ENCODE measurements at places on chromosomes 4 and X. TPM values are rescaled to one million over a fixed set of nuclear protein-coding genes. Genes with fewer than 3 reads are reported as not detected.

DNA sequence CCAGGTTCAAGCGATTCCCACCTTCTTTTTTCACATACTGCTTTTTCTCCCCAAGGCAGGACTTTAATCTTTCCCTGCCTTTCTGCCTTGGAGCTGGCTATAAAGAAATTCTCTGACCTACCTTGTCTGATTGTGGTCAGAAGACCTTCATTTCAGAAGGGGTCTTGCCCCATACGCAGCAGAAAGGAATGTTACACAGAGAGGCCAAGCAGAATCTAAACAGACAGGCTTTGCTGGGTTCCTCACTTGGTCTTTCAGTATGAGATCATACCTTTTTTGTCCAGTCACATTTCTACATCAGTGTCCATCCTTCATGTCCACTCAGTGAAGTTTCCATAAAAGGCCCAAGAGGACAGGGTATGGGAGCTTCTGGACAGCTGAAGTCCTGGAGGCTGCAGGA lies 108.3 kb upstream of the RBPJ start:
- DNase-seq: no peak

DNA sequence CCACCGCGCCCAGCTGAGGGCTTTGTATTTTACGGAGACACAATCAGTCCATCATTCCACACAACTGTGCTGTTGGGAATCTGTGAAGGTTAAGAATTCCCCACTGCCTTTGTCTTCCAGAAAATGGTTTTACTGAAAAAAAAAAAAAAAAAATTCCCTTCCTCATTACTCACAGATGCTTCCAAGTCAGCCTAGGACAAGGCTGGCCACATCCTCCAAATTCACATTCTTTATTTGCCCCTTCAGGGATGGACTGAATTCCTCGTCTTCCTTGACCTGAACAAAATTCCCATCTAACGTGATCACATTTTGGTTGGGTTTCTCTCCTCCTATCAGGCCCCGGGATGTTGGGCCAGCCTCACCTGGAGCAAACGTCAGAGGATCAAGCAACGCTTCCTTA lies 130.3 kb downstream of the DHRSX start:
- DNase-seq: no peak

DNA sequence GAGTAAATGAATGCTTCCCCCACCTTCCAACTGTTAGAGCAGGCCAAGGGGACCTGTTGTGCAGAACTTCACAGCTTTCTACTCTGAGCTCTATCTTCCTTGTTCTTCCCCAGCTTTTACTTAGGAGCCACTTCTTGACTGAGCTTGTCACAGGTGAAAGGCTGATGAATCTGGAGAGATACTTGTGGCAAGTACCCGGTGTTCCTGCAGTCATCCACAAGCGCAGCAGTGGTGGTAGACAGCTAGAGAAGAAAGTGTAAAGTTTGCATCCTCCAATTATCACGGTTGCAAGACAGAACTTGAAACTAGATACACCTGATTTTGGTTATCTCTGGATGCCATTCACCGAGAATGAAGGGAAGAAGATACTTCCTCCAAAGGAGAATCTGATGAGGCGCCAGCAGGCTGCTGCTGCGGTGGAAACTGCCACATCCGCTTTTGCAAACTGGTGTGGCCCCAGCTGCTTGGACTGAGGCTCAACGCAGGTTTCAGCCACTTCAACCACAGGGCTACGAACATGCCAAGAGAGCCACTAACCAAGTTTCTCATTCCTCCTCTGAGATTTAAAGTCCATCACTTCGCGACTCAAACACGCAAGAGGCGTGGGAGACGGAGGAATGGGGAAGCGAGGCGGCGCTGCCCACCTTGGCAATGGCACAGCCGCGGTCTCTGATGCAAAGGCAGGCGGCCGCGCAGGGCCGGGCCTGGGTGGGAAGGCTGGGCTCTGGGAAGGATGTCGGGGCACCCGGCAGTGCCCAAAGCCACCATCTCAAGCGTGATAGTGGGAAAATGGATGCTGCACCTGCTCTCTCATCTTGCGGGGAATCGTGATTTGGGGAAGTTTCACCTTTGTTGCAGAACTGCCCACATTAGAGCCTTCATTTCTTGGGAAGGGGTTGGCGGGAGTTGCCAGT lies 1.3 kb upstream of the FHIP1A start:
- peak; percentile 69 for DNase-seq

The PLXNA3 gene
- total RNA-seq: 38.0 TPM

The ODAPH gene
- not detected for total RNA-seq

The ADGRG2 gene
- 1.5 TPM for total RNA-seq

The PIN4 gene
- total RNA-seq: 6.5 TPM

GRCh38 chr4:103402198-103402597 lies 204.1 kb upstream of the CENPE start:
- DNase-seq: no peak

The ART3 gene
- total RNA-seq: not detected

- no peak for DNase-seq
Observed at GRCh38 chr4:87913896-87914295, 61.6 kb upstream of the SPP1 start.

Measured in Peyer's patch (tissue), 4 donors.